Activated CD8-positive, alpha-beta memory T cell treated with anti-CD3 and anti-CD28 coated beads, Interleukin-2, amount 50 U/mL, for 4 hours (primary cell): ENCODE measurements at places on chromosomes 2 and 18.

- no peak for DNase-seq
These were observed 95.8 kb upstream of the FAM98A start for GRCh38 chr2:33694904-33695303.

DNA sequence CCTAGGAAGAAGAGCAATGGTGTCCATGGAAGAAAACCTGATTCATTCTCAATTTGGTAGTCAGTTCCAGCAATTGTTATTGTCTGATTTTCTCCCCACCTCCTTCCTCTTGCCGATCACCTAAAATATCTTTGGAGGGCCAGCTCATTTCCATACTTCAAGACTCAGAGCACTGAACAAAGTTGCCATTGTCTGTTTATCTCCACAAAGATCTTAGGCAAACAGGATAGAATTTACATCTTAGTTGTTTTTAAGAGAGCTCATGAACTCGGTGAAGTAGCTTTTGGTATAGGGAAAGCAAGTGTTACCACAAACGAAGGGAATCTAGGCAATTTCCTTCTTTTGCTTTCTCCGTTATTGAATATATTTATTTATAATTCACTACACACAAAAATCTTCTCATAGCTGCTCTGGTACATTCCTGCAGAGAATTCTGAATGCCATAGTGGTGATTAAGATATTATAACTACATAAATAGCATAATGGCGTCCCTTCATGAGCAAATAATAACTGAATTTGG, 41.5 kb upstream of the CHST9 start:
- DNase-seq, result no peak

GRCh38 chr2:224904381-224904780, 137.9 kb downstream of the DOCK10 start:
- no peak for DNase-seq

DNA sequence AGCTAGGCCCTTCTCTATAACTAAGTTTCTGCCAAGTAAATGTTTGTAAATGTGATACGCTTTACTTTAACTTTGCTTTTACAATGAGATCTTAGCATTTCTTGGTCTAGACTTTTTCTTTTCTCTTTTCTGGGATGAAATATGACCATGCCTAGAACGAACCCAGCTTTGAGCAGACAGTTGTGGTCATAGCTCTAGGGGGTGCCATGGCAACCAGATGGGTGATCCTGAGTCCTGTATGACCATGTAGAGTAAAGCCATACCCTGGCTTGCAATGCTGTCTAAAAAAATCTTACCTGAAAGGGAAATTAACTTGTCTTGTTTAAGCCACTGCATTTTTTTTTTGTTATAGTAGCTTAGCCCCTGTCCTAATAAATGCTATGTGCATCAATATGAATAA, 956.3 kb downstream of the SLC4A3 start:
- no peak for DNase-seq

- no peak for DNase-seq
These were observed 32.1 kb downstream of the E2F6 start for GRCh38 chr2:11433822-11434221.

GRCh38 chr2:204425821-204426220, 119.5 kb upstream of the PARD3B start:
- DNase-seq, result no peak

GRCh38 chr2:10526281-10527000, 78.3 kb upstream of the ODC1 start:
- no peak for DNase-seq

DNA sequence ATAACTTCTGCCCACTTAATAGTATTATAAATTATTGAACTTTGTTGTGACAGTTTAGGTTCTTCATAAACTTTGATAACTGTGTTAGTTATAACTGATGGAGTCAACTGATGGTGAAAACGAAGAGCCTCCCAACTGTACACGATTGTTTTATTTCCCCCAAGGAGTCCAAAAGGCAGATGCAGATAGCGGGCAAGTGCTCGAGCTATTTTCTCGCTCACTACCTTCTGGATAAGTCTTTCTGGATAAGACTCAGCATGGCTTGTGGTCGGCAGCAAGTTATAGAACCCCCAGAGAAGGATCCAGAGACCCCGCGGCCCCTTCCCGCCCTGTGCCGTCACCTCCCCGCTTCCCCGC, 517 bp downstream of the GCFC2 start:
- DNase-seq, result no peak

DNA sequence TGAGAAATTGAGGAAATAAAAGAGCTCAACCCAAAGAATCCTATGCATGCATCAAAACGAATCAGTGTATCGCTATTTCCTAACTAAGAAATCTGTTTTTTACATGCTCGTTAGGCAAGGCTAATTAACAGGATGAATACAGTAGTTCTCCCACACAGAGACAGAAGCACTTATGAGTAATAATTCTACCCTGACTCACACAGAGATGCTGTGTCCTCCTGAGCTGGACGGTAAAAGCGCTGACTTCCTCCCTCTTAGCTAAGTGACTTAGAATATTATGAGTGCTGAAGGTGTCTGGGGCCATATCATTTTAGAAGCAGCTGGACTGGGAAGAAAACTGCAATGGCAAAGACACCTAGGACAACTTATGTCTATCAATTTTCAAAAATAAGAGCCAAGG, 18.5 kb downstream of the PLEKHM3 start:
- DNase-seq, result no peak

DNA sequence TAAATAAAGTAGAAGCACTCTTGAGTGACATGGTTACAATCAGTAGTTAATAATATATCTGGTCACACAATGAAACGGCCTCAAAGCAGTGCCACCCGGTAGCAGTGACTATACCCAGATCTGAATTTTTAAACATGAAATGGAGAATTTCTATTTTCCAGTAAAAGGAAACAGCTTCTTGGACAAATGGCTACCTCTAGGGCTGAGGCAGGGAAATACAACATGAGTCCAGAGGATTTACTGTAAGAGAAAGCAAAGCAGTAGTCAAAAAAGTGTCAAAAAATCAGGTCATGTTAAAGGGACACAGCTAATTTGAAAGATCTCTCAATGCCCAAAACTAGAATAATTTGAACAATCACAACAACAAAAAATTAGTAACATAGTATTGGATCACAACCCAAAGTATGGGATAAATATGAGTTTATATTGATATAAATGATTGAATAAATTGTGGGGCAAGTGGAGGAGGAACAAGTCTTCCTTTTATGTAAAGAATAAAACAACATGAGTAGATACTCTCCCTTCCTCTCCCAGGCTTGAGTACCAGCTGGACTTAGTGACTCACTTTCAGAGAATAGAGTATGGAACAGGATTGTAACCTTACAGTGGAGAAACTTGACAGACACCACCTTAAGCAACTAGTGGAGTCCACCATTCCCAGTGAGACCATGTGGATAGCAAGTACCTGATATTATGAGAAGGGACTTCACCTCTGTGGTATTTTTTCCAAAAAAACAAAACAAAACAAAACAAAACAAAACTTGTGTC, 180.8 kb downstream of the MBD2 start:
- DNase-seq, result no peak

DNA sequence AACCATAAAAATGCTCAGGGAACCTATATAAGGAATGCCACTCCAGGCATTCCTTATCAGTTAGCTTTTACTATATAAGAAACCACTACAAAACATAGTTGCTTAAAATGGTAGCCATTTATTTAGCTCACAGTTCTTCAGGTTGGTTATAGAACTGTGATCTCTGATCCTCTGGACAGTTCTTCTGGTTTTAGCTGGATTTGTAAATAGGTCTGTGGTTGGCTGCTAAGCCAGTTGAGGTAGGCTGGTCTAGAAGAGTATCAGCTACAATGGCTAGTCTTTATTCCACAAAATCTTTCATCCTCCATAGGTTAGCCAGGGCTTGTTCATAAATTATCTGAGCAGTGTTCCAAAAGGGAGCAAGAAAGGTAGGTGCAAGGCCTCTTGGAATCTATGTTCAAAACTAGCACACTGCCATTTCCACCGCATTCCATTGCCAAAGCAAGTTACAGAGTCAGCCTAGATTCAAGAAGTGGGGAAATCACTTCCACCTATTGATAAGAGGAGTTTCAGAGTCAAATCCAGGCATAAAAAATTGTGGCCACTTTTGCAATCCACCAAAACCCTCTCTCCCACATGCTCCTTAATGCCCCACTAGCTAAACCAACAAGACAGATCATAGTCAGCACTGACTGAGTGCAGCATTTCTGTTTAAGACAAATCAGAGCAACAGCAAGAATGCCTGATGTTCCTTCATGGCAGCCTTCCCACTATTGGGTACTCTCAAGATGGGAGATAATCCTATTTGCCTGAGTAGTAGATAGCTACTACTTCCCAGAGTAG, 146.4 kb downstream of the IRS1 start:
- no peak for DNase-seq

GRCh38 chr2:46380038-46380940, 83.1 kb downstream of the EPAS1 start:
- no peak for DNase-seq

GRCh38 chr2:142270990-142271389, 140.2 kb upstream of the LRP1B start:
- DNase-seq, result no peak

GRCh38 chr2:143263066-143263625, 133.9 kb downstream of the ARHGAP15 start:
- DNase-seq, result no peak

DNA sequence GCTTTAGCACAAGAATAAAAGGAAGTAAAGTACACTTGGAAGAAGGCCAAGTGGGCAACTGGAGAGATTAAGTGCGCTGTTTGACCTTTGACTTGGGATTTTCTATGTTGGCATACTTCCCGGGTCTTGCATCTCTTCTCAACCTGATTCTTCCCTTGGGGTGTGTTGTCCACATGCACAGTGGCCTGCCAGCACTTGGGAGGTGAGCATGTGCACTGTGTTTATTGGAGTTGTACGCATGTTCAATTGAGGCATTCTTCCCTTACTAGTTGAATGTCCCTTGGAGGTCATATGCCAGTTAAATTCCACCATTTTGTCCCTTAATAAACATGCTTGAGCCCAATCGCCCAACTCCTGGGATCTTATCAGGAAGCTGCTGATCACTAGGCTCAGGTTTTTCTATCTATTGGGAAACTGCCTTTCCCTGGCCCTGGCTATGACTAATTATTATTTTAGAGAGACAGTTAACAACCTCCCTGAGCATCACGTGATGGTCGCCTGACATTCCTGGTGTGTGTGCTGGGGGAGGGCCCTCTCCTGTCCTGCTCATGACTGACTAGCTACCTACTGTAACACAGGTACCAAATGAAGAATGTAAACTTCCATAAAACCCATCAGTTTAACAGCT, 62.5 kb upstream of the RAPGEF4 start:
- no peak for DNase-seq

DNA sequence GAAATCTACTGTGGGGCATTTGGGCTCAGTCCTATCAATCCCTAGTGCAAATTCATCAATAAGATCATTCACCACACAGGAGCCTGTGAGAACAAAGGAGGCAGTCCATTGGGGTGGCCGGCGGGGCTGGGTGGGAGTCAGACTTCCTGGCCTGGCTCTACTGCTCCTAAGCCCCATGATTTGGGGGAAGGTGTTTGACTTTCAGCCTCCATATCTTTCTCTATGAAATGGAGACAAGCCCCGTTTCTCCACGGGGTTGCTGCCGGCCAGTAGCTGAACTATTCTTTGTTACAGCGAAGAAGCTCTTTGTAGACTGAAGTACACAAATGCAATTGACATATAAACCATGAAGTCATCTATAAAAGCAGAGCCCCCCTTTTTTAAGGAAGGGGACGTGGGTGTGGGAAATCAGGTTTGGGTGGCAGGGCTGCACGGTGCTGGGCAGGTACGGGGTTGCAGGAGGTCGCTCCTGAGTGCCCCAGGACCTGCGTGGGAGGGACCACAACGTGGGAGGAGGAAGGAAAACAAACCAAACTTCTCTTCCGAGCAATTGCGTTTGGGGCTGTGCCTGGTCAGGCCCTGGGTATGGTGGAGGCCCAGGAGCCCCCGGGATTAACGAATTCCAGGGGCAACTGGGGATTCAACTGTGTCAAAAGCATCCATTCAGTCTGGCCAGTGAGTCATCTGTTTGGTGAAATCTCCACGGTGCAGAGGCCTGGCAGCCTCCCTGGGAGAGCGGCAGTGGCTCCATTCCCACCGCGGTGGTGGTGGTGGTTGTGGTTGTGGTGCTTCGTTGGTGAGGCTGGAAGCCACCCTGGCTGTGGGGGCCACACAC, 18.2 kb downstream of the FBLN7 start:
- peak; percentile 34 for DNase-seq

DNA sequence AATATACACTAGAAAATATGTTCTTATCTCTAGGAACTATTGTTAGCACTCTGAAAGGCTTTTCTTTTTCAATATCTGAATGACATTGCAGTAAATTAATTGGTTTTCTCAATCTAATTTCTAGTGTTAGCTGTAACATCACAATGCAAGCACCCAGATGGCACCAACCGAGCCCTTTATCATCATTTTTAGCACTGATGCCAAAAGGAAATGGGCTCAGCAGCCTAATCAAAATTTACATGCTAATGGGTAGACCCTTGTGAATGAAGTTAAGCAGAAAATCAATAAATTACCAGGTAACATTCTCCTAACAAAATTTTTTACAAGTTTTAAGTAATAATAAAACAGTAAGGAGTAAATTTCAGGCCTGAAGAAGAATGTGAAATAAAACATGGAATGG, 53.5 kb upstream of the PGAP1 start:
- no peak for DNase-seq

- DNase-seq, result no peak
These were observed 43.1 kb downstream of the CPO start for GRCh38 chr2:206982360-206982955.

GRCh38 chr18:57869221-57869620, 66.1 kb upstream of the ATP8B1 start:
- DNase-seq, result no peak

DNA sequence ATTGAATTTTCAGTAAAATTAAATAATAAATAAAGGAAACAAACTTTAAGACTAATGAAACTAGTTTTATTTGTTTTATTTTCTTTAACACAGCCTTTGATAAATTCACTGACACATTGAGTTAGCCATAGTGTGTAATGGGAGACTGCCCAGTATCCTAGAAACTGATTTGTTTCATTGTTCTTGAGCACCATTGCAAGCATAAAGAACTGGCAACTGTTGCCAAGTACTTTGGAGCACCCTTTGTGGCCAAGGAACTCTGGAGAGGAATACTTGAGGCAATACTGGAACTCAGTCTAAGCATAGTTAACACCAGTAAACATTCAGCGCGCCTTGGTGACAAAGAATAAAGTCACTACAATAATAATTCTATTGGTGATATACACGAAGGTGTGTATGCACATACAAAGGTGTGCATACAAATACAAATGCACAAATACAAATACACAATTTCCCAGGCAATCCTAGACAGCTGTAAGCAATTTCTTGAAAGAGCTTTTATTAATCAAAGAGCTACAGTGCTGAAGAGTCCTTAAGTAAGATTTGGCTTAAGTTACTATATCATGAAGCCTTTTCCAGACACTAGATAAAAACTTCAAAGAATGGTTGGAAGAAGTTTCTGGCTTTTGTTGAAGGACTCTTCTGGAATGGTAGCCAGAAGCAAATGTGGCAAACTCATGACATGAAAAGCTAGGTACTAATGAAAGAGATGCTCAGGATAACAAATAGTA, 1371.2 kb downstream of the LRP1B start:
- DNase-seq, result no peak

- no peak for DNase-seq
These were observed 316.3 kb downstream of the AGPS start for GRCh38 chr2:177708660-177709444.

- DNase-seq, result no peak
These were observed 114.9 kb upstream of the XIRP2 start for GRCh38 chr2:166773308-166773949.

GRCh38 chr2:62727876-62728566, 22.5 kb downstream of the EHBP1 start:
- no peak for DNase-seq

- DNase-seq, result no peak
These were observed 10.0 kb downstream of the RNF144A start for GRCh38 chr2:6927186-6927585.

GRCh38 chr2:85746321-85747004, 7.3 kb upstream of the ATOH8 start:
- no peak for DNase-seq
